ENCODE measurements at places on chromosomes 5 and 9.

GRCh38 chr9:19940811-19941535 is 152.1 kb upstream of the SLC24A2 start:
- H3K4me3 ChIP-seq: no peak overlapping the region
- H3K36me3 ChIP-seq: no peaks in the 10 kb centered on the region
- H3K27ac ChIP-seq: no peak overlapping the region
- H3K27me3 ChIP-seq: no peaks in the 10 kb centered on the region

- no peak overlapping the region for H3K27ac ChIP-seq
- no peaks in the 10 kb centered on the region for H3K27me3 ChIP-seq
- H3K4me3 ChIP-seq: no peak overlapping the region
- H3K4me1 ChIP-seq: peaks cover 4% of the 10 kb centered on the region
Measured at GRCh38 chr5:77924081-77924480, 147.9 kb upstream of the TBCA start.

DNA sequence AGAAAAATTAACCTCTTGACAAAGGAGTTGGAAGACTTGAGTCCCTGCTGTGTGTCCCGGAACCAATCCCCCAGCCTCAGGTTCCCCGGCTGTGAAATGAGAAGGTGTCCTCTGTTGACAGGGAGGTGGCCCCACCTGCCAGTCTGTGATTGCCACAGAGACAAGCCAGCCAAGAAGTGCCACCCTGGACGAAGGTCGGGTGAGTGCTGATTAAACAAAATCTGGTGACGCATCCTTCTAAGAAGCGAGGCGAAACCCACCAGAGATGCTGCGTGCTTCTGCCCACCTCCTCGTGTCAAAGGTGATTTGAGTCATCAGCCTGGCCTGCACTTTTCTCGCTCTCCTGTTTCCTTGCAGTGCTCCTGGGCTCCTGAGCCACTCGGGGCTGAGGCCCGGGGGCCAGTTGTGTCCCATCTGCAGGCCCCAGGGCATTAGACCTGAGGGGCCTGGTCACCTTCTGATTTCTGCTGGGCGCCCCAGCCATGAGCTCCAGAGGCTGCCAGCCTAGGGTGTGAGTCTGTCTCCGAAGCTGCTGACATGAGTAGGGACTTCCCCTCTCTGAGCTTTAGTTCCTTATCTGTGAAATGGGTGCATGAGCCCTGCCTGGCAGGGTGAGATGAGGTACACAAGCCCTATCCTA is 28.7 kb downstream of the NEK6 start:
- H3K4me1 ChIP-seq: peaks cover 43% of the 10 kb centered on the region
- H3K4me3 ChIP-seq: no peak overlapping the region
- DNase-seq: peak; percentile 72
- no peaks in the 10 kb centered on the region for H3K27me3 ChIP-seq
- peak overlapping the region; percentile 97 for H3K27ac ChIP-seq
- H3K36me3 ChIP-seq: peaks cover 6% of the 10 kb centered on the region

DNA sequence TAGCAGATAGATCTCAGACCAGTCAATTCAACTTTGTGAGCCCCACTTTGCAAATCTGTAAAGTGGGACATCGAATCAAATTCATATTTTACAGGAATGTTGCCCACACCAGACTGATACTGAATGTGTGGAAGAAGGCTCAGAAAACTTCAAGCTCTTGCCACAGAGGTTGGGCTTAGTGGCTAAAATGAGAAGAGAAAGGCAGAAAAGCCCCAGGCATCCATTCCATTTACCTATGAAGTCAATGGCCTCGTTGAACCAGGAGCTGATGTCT is 1.7 kb downstream of the DUSP1 start:
- peaks cover 15% of the 10 kb centered on the region for H3K4me1 ChIP-seq
- H3K4me3 ChIP-seq: peak overlapping the region; percentile 82
- H3K27me3 ChIP-seq: no peaks in the 10 kb centered on the region
- no peak overlapping the region for H3K27ac ChIP-seq

GRCh38 chr5:14932902-14933469 is 61.4 kb upstream of the ANKH start:
- H3K4me1 ChIP-seq: peaks cover 3% of the 10 kb centered on the region
- H3K27ac ChIP-seq: no peak overlapping the region
- H3K4me3 ChIP-seq: no peak overlapping the region
- no peak for DNase-seq
- no peaks in the 10 kb centered on the region for H3K27me3 ChIP-seq
- no peaks in the 10 kb centered on the region for H3K36me3 ChIP-seq

GRCh38 chr9:15206903-15207696 is 99.9 kb downstream of the TTC39B start:
- DNase-seq: no peak
- no peak overlapping the region for H3K27ac ChIP-seq
- H3K27me3 ChIP-seq: no peaks in the 10 kb centered on the region
- no peaks in the 10 kb centered on the region for H3K36me3 ChIP-seq
- H3K4me3 ChIP-seq: no peak overlapping the region
- no peaks in the 10 kb centered on the region for H3K4me1 ChIP-seq

DNA sequence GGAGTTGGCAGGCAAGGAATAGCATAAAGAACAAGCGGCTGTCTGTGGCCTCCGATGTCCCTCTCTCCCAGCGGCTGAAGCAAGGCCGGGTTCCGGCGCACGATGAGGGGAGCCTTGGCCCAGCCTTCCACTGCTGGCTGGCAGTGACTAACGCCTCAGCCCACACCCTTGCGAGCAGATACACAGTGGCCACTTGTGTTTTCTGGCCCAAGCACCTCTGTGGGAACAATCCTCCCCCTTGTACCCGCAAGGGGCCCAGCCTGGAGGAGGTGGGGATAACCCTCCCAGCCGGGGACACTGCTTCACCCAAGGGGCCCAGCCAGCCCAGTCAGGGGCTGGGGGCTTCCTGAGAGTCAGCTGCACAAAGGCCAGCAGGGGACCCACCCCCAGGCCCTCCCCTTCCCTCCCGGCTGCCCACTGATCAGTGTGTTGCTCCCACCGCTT is 23.2 kb downstream of the STK10 start:
- peaks cover 5% of the 10 kb centered on the region for H3K36me3 ChIP-seq
- no peak overlapping the region for H3K27ac ChIP-seq
- peaks cover 18% of the 10 kb centered on the region for H3K4me1 ChIP-seq
- no peak for DNase-seq

DNA sequence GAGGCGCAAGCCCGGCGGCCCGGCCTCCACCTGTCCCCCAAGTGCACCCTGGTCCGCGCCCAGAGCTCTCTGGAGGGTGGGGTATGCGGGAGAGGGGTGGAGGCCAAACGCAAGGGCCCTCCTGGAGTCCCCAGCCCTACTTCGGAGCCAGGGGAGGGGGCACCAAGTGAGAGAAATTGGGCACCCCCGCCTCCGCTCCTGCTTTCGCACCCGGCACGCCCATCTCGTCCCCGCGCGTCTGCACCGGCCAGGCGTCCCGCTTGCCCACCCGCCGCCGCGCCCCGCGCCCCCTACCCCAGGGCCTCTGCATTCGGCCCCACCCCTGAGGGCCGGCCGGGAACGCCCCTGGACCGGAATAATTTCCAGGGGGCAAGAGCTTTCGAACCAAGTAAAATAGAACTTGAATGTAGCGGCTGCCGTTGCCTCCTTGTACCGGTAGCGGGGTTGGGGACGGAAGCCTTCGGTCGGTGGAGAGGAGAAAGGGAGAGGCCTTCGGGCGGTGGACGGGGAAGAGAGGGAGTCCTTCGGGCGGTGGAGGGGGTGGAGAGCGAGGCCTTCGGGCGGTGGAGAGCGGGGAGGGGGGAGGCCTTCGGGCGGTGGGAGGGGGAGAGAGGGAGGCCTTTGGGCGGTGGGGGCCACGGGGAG is 694 bp upstream of the PHPT1 start:
- H3K27ac ChIP-seq: peak overlapping the region; percentile 92
- peak; percentile 30 for DNase-seq
- peak overlapping the region; percentile 76 for H3K4me3 ChIP-seq
- peaks cover 20% of the 10 kb centered on the region for H3K36me3 ChIP-seq

DNA sequence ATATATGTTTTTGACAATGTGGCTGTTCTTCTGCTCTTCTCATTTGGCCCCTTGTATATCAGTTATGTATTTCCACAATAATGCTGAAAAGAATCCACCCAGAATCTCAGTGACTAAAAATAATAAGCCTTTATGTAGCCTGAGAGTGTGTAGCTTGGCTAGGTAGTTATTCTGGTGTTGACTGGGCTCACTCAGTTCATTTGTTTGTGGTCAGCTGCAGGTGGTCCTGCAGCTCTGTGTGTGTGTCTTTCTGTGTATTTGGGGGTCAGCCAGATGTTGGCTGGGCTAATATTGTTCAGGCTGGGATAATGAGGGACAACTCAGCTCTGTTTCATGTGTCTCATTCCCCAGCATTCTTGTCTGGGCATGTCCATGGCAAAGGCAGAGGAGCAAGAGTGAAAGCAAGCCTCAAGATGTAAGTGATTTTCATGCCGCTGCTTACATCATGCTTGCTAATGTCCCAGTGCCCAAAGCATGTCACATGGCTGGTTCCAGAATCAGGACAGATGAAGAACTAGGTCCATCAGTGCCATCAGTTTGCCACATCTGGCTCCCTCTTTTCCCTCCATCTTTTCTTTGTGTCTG is 162.8 kb downstream of the KCTD16 start:
- no peaks in the 10 kb centered on the region for H3K36me3 ChIP-seq
- H3K4me3 ChIP-seq: no peak overlapping the region

DNA sequence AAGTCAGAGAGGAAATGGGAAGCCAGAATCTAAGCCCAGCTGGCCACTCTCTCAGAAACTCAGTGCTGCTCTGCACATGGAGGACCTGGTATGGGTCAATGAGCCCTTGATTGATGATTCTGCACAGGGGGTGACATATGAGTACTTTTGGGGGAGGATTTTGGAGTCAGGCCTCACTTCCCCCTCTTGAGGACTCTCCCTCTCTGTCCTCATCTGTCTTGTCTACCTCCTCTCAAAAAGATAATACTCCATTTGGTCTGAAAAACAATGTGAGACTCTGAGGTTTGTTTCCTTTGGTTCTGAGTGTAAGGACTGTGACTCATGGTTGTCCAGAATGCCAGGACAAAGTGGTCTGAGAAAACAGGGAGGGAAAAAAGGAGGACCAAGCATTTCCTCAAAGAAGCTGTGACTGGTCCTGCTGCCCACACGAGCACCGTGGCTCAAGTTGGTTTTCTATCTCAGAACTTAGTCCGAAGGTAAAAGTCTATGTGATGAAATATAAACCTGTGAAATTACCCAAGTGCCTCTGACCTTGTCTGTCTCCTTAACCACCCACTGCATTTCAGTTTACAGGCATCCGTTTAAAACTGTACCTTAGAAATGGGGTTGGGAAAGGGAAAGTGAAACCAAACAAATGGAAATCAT is 11.1 kb downstream of the TTC39B start:
- peak; percentile 29 for DNase-seq
- no peaks in the 10 kb centered on the region for H3K27me3 ChIP-seq

DNA sequence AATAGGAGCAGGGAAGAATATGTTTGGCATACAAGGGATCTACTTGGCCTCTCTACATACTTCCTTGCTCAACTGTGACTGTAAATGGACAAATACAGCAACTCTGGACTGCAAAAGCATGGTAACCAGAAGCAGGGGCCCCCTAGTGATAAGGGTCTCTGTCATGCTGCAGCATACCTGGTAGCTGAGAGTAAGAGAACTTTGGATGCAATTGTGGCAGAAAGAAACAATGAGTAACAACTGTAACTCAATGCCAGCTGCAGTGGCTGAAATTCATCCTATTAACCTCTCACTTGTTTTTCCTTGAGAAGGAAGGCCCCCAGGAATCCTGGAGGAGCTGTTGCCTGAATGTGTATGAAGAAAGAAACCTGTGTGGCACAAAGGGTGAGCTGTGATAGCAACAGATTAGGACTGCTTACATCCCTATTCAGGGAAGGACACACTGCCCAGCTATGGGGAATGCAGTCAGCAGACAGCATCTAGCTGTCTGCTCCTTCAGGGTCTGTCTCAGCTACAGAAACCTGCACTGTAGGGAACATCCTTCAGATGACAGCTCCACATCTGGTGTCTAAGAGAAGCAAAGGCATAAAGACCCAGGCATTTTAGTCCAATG is 468.1 kb upstream of the ACTBL2 start:
- H3K27ac ChIP-seq: no peak overlapping the region
- H3K27me3 ChIP-seq: no peaks in the 10 kb centered on the region
- DNase-seq: no peak
- no peaks in the 10 kb centered on the region for H3K36me3 ChIP-seq
- H3K4me3 ChIP-seq: no peak overlapping the region

DNA sequence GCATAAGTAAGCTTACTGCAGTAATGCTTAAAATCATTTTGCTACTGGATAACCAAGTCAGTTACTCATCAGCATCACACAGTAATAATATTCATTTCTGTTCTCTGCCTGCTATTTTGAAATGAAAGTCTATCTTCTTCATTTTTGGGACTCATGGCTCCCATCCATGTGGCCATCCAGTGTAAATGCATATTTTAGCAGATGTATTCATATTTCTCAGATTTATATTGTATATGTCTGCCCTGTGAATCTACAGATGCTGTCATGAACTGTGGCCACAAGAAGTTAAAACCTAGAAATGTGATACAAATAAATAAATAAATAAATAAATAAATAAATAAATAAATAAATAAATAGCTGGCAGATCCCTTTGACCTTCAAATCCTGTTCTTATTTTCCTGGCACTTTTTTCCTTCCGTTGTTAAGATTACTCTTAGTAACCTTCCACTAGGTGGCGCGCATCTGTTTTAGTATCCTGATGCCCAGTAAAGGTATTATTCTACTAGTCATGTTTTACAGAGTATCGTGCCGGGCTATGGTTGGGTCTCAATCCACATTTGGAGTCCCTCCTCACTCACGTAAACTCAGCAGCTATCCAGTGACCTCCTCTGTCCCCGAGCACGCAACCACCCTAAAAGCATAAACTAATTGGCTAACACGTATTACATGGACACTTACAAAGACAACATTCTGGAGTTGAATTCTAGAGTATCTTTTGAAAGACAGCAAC is 79.2 kb upstream of the IL7R start:
- DNase-seq: peak; percentile 68
- no peaks in the 10 kb centered on the region for H3K27me3 ChIP-seq
- H3K4me1 ChIP-seq: no peaks in the 10 kb centered on the region
- H3K27ac ChIP-seq: no peak overlapping the region
- no peak overlapping the region for H3K4me3 ChIP-seq

- DNase-seq: no peak
- H3K36me3 ChIP-seq: no peaks in the 10 kb centered on the region
- no peaks in the 10 kb centered on the region for H3K27me3 ChIP-seq
- no peaks in the 10 kb centered on the region for H3K4me1 ChIP-seq
- H3K27ac ChIP-seq: no peak overlapping the region
Measured at GRCh38 chr5:118314931-118315330, 673.4 kb downstream of the DTWD2 start.

- no peak overlapping the region for H3K27ac ChIP-seq
- no peaks in the 10 kb centered on the region for H3K4me1 ChIP-seq
- H3K27me3 ChIP-seq: no peaks in the 10 kb centered on the region
- no peak overlapping the region for H3K4me3 ChIP-seq
- DNase-seq: no peak
- no peaks in the 10 kb centered on the region for H3K36me3 ChIP-seq
Measured at GRCh38 chr9:98287384-98287783, 31.9 kb upstream of the TBC1D2 start.

GRCh38 chr5:56607551-56607950 is 207.8 kb upstream of the MAP3K1 start:
- peak overlapping the region; percentile 51 for H3K27ac ChIP-seq
- peak; percentile 80 for DNase-seq
- H3K4me1 ChIP-seq: peaks cover 25% of the 10 kb centered on the region
- no peaks in the 10 kb centered on the region for H3K27me3 ChIP-seq
- no peaks in the 10 kb centered on the region for H3K36me3 ChIP-seq

GRCh38 chr5:90940227-90940995 is 381.8 kb downstream of the ADGRV1 start:
- H3K4me1 ChIP-seq: no peaks in the 10 kb centered on the region
- no peaks in the 10 kb centered on the region for H3K36me3 ChIP-seq
- H3K4me3 ChIP-seq: no peak overlapping the region
- peak; percentile 34 for DNase-seq
- H3K27ac ChIP-seq: no peak overlapping the region
- no peaks in the 10 kb centered on the region for H3K27me3 ChIP-seq

All from trophoblast cell (in vitro differentiated cells and primary cell).